ENCODE measurements at places on chromosomes 7 and 10. TPM values are rescaled to one million over a fixed set of nuclear protein-coding genes. Genes with fewer than 3 reads are reported as not detected.

DNA sequence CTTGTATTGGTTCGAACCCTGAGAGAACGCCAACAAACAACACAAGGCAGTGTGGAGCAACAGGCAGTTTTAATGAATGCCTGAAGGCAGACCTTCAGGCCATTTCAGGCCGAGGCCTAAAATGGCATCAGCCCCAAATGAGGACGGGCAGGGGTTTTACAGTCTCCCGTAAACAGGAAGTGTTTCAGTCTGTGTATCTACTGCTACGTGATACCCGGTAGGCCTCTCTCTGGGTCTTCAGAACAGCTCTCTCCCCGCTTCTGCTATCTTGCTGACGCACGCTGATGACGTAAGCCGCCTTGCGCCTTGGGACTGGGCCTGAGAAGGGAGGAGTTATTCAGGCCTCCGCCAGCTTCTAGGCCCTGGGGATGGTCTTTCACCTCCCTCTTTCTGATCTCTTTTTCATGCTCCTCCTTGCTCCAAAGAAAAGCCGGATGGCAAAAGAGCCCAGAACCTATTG is 67.7 kb downstream of the ST8SIA6 start:
- DNase-seq: no peak
- H3K4me1 ChIP-seq: no peaks in the 10 kb centered on the region
- H3K4me3 ChIP-seq: no peak overlapping the region
- no peaks in the 10 kb centered on the region for H3K36me3 ChIP-seq
- H3K27me3 ChIP-seq: no peaks in the 10 kb centered on the region

- H3K36me3 ChIP-seq: no peaks in the 10 kb centered on the region
- H3K4me1 ChIP-seq: no peaks in the 10 kb centered on the region
- no peak overlapping the region for H3K4me3 ChIP-seq
- no peak for DNase-seq
- no peaks in the 10 kb centered on the region for H3K27me3 ChIP-seq
- H3K27ac ChIP-seq: no peak overlapping the region
Measured at GRCh38 chr7:15498465-15498864, 63.4 kb downstream of the AGMO start.

DNA sequence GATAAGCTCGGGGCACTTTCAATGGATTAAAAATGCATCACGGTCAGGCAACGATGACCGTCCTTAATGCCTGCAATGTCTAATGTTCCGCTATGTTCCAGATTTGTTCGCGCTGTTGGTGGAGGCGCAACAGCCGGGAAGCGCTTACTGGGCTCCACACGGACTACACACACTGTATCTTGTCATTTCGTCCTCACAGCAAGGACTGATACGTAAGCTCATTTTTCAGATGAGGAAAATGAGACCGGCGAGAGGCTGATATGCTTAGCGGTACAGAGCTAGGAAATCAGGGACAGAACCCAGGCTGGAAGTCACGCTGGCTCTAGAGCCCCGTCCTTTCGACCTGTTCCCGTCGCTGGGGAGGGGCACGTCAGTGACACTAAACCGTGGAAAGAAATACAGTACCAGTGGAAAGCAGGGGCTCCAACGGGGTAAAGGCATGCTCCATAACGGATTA is 670 bp downstream of the TPK1 start:
- no peaks in the 10 kb centered on the region for H3K27me3 ChIP-seq
- peak overlapping the region; percentile 90 for H3K4me3 ChIP-seq
- H3K36me3 ChIP-seq: no peaks in the 10 kb centered on the region
- DNase-seq: peak; percentile 72
- H3K4me1 ChIP-seq: 0 out of 2 replicates have a peak, but pooled peaks cover 4% of the 10 kb centered on the region

STMP1 gene
- total RNA-seq: 16.9 TPM

FAM131B gene
- total RNA-seq: 3.0 TPM

MKI67 gene
- 12.2 TPM for total RNA-seq

TTYH3 gene
- total RNA-seq: 25.3 TPM

ACSM6 gene
- total RNA-seq: not detected

SPDYE8 gene
- total RNA-seq: not detected

MALRD1 gene
- not detected for total RNA-seq

KCNH2 gene
- not detected for total RNA-seq

HOXA7 gene
- total RNA-seq: 3.4 TPM

PCLO gene
- not detected for total RNA-seq

DNA sequence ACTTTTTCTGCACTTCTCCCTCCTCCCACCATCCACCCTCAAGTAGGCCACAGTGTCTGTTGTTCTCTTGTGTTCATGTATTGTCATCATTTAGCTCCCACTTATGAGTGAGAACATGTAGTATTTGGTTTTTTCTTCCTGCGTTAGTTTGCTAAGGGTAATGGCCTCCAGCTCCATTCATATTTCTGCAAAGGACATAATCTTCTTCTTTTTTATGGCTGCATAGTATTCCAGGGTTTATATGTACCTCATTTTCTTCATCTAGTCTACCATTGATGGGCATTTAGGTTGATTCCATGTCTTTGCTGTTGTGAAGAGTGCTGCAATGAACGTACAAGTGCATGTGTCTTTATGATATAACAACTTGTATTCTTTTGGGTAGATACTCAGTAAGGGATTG is 230.4 kb downstream of the ARL4A start:
- DNase-seq: no peak
- no peaks in the 10 kb centered on the region for H3K36me3 ChIP-seq
- no peaks in the 10 kb centered on the region for H3K4me1 ChIP-seq
- no peaks in the 10 kb centered on the region for H3K27me3 ChIP-seq

DNA sequence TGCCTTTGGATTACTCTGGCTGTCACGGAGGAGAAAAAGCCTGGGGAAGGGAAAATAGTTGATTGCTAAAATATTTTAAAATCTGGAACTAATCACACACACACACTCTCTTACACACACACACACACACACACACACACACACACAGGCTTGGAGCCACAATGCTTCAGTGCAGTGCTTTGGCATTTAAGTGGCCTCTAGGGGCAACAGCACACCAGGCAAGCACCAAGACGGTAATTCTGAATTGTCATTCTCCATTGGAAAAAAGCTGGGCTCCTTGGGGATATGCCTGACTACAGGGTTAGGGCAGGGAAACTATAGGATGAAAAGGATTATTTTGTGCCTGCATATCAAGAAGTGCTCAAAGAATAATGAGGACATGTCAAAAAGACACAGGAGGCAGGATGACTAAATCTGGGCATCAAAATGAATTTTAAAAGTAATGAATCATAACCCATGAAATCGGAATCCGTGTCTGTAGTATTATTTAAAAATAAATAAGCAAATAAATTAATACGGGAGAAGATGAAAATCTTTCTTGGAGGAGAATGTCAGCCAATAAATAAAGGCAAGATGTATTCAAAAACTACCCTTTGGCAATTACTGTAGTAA is 30.4 kb upstream of the DDC start:
- peaks cover 12% of the 10 kb centered on the region for H3K36me3 ChIP-seq
- H3K27me3 ChIP-seq: no peaks in the 10 kb centered on the region
- no peaks in the 10 kb centered on the region for H3K4me1 ChIP-seq
- no peak overlapping the region for H3K27ac ChIP-seq

DNA sequence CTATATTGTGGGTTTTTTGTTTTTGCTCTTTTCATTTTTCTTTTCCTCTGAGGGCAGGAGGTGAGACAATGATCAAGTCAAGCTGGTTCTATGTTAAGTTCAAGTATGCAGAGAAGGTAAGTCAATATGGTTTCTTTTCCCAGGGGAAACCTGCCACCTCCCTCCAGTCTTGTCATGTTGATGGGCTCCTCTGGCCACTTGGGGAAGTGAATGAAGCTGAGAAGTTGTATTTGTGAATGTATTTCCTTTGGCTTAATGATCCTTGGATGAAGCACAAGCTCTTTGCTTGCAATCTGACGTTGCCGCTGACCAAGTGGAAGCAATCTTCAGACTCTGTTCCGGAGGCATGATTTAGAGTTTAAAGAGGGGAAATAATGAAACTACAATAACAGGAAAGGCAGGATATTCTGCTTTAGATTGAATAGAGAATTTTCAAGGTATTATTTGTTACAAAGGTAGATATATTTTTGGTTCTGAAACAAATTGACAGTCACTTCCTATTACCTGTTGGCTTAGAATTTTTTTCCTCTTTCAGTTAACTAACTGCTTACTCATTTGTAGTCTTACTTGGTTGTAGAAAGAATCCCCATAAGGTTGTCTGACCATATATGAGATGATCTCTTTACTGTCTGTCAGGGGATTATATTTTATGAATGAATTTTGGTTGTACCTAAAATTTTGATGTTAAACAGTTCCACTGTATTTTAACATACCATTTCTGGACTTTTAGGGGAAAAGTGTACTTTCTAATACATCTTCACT is 369.6 kb downstream of the AUTS2 start:
- no peak overlapping the region for H3K4me3 ChIP-seq
- H3K4me1 ChIP-seq: no peaks in the 10 kb centered on the region
- H3K27ac ChIP-seq: no peak overlapping the region
- no peak for DNase-seq
- no peaks in the 10 kb centered on the region for H3K36me3 ChIP-seq
- 0 out of 2 replicates have a peak, but pooled peaks cover 4% of the 10 kb centered on the region for H3K27me3 ChIP-seq

OR6B1 gene
- total RNA-seq: not detected

DNA sequence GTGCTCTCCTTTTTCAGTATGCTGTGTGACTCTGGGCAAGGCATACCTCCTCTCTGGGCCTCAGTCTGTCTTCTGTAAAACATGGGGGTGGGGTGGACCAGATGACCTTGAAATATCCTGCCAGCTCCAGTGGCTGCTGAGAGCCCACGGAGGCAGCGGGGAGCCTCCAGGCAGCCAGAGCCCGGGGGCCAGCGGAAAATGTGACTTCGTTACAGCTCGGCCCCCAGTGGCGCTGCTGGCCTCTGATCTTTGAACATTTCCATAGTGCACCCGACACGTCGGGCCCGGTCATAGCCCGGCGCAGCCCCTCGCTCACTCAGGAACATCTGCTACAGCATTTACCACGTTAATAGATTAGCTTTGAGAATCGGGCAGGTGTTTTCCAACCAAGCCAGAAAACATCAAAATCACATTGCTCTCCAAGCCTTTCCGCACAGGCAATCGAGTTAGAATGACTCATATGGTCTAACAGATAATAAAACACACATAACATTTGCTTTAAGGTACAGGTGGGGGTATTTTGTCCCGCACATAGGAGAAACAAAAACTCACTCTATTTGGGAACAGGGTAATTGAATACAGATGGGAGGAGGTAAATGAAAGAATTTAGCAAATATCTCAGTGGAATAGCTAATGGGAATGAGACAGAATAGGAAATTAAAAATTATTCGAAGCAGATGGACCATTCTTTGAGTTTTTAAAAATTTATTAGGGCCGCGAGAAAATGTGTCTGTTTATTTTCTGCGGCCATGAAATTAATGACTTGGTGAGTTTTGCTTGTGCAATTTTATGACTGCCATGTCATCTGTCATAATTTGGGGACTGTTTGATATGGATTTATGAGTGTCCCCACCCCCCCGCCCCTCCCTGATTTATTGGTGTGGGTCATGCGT is 26.3 kb upstream of the COMTD1 start:
- no peak overlapping the region for H3K27ac ChIP-seq
- no peak overlapping the region for H3K4me3 ChIP-seq
- no peaks in the 10 kb centered on the region for H3K4me1 ChIP-seq
- H3K36me3 ChIP-seq: no peaks in the 10 kb centered on the region
- peaks cover 14% of the 10 kb centered on the region for H3K27me3 ChIP-seq
- peak; percentile 16 for DNase-seq

DNA sequence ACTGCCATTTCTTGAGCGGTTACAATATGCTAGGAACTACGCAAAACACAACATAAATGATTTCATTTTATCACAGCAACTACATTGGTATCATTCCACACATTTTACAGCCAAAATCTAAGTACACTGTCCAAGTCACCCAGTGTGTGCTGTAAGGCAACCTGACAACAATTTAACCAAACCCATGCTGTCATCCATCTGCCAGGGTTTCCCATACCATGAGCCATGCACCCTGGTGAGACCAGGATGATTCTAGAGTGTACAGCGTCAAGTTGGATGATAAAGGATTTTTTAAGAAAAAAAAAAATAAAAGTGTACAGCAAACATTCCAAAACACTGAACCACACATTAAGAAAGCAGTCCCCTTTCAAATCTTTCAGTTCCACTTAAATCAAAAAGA is 52.9 kb downstream of the PIK3AP1 start:
- H3K4me1 ChIP-seq: peaks cover 11% of the 10 kb centered on the region
- H3K27me3 ChIP-seq: no peaks in the 10 kb centered on the region
- no peak overlapping the region for H3K27ac ChIP-seq
- no peak overlapping the region for H3K4me3 ChIP-seq
- DNase-seq: peak; percentile 7
- no peaks in the 10 kb centered on the region for H3K36me3 ChIP-seq

DNA sequence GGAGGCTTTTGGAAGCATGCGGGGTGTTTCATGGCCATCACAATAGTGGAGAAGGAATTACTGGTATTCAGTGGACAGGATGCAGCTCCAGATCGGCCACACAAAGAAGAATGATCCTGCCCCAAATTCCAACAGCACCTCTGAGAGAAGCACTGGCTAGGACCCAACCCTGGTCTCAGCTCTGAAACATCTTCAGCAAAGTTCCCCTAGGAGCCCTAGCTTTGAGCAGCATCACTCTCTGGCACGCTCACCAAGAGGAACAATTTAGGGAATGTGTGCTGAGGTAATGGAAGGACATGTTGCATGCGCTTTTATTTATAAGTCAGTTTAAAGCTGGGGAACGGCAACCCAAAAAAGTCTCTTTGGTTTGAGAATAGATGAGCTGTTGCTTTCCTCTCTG is 5.5 kb upstream of the OPN1SW start:
- H3K27me3 ChIP-seq: no peaks in the 10 kb centered on the region
- DNase-seq: peak; percentile 88
- H3K27ac ChIP-seq: peak overlapping the region; percentile 78

CALY gene
- not detected for total RNA-seq

GRCh38 chr7:72298912-72299311 is 113.2 kb downstream of the CALN1 start:
- H3K27me3 ChIP-seq: no peaks in the 10 kb centered on the region
- H3K36me3 ChIP-seq: no peaks in the 10 kb centered on the region
- no peak for DNase-seq
- H3K27ac ChIP-seq: no peak overlapping the region

- H3K36me3 ChIP-seq: no peaks in the 10 kb centered on the region
- H3K4me3 ChIP-seq: no peak overlapping the region
- DNase-seq: no peak
- H3K27me3 ChIP-seq: no peaks in the 10 kb centered on the region
- H3K27ac ChIP-seq: no peak overlapping the region
Measured at GRCh38 chr10:105259201-105259600, 618.1 kb downstream of the SORCS3 start.

GRCh38 chr10:72063703-72064391 is 24.5 kb downstream of the SPOCK2 start:
- peak; percentile 44 for DNase-seq
- H3K4me1 ChIP-seq: no peaks in the 10 kb centered on the region
- no peak overlapping the region for H3K4me3 ChIP-seq
- peaks cover 11% of the 10 kb centered on the region for H3K27me3 ChIP-seq
- no peak overlapping the region for H3K27ac ChIP-seq

LMTK2 gene
- total RNA-seq: 4.6 TPM

DNA sequence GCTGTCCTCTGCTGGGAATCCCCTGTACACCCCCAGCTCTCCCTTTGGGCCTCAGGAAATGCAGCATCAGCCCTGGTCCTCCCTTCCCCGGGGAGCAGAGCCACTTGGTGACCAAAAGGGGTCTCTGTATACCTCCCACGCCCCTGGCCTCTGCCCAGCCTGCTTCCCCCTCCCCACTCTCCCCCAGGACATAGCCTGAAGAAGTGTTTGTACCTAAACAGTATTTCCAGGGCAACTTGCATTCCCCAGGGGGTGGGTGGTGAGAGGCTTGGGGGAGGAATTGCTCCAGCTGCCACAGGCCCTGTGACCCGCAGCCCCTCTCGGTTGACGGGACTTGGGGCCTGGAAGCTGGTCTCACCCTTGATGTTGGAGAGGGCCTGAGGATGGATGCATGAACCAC is 39.3 kb downstream of the TMEM270 start:
- no peaks in the 10 kb centered on the region for H3K27me3 ChIP-seq
- peak overlapping the region; percentile 92 for H3K27ac ChIP-seq
- H3K36me3 ChIP-seq: no peaks in the 10 kb centered on the region
- no peak overlapping the region for H3K4me3 ChIP-seq

Data from GM23248 (cell line).